Glutamatergic neuron (in vitro differentiated cells): ENCODE measurements at places on chromosomes 13 and 19. TPM values are rescaled to one million over a fixed set of nuclear protein-coding genes. Genes with fewer than 3 reads are reported as not detected.

Gene ZNF44
- total RNA-seq, result 15.2 TPM

Gene ZNF729
- not detected for total RNA-seq

DNA sequence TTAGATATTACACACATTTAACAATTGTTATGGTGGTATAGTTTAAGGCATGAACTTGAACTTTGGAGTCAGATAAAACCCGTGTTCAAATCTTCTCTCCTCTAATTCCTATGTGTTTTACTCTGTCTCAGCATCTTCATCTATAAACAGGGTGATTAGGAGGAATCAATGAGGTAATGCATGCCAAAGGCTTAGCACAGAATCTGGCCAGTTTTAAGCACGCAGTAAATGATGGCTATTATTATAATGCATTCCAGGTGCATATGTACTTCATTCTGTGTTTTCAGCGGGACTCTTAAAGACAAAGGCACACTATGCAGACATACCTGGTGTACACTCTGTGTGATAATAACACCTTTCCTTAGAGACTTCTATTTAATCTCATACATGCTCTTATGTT is 88.0 kb upstream of the FRY start:
- no peak for DNase-seq

GRCh38 chr13:45195421-45195820 is 5.4 kb downstream of the KCTD4 start:
- no peak for DNase-seq

GRCh38 chr13:113126265-113127150 is 3.9 kb downstream of the F10 start:
- peak; percentile 6 for DNase-seq

GRCh38 chr13:50512474-50513299 is 330.8 kb downstream of the DLEU7 start:
- no peak for DNase-seq

- no peak for DNase-seq
Measured at GRCh38 chr13:105442949-105443699, 1092.3 kb downstream of the EFNB2 start.

GRCh38 chr13:30585748-30586262 is 31.9 kb upstream of the USPL1 start:
- no peak for DNase-seq

- no peak for DNase-seq
Measured at GRCh38 chr13:105732806-105733529, 802.5 kb downstream of the EFNB2 start.

- DNase-seq, result no peak
Measured at GRCh38 chr13:35598790-35599369, 122.4 kb upstream of the MAB21L1 start.

DNA sequence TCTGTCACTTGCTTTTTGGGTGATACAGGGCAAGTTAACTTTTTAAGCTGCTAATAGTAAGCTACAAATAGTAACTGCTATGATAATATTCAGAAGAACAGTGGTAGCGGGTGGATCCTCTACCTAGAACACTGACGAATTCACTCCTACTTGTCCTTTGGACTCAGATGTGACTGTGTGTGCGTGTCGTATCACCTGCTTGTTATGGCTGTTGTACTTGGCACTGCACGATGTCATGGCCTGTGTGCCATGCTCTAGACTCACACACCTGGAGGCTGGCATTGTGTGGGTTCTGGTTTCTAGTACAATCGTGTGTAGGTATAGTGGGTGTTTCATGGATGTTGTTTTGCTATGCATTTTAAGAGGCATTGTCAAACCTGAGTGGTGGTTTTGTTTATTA is 130.8 kb downstream of the ATP8A2 start:
- no peak for DNase-seq
